ENCODE measurements at places on chromosomes 12 and 14.

DNA sequence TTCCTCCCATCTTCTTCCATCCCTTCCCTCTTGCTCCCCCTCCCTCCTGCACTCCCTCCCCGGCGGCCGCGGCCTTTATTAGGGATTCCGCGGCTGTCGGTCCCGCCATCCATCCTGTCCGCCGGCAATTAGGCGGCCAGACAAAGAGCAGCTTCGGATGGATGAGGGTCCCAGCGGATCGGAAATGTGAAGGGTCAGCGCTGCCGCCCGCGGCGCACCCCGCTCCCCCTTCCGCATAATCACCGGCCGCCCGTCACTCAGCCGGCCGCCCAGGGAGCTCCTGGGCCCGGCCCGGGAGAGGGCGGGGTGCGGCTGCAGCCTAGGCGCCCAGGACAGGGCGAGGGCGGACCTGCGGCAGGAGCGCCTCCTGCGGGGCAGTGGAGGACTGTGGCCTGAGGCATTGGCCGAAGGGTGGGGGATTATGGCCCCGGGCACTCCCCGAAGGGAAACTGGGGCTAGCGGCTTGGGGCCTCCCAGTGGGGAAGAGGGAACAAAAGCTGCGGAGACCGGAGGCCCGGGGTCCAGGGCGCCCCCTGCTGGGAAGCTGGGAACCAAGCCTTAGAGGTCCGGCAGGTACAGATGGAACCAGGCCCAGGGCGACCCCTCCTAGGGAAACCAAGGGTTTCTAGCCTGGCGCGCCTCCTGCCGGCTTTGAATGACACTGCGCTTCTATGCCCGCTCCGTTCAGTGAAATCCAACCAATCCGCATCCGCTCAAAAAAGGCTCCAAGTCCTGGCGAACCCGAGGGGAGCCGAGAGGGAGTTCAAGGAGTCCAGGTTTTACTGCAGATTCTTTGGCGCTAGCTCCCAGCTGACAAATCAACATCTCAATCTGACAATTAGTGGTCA lies 4.4 kb upstream of the DNAJC22 start:
- H3K27ac ChIP-seq = peak overlapping the region; percentile 40
- H3K36me3 ChIP-seq = no peaks in the 10 kb centered on the region
- H3K4me1 ChIP-seq = peaks cover 51% of the 10 kb centered on the region
- H3K4me3 ChIP-seq = peak overlapping the region; percentile 53
- DNase-seq = peak; percentile 85

DNA sequence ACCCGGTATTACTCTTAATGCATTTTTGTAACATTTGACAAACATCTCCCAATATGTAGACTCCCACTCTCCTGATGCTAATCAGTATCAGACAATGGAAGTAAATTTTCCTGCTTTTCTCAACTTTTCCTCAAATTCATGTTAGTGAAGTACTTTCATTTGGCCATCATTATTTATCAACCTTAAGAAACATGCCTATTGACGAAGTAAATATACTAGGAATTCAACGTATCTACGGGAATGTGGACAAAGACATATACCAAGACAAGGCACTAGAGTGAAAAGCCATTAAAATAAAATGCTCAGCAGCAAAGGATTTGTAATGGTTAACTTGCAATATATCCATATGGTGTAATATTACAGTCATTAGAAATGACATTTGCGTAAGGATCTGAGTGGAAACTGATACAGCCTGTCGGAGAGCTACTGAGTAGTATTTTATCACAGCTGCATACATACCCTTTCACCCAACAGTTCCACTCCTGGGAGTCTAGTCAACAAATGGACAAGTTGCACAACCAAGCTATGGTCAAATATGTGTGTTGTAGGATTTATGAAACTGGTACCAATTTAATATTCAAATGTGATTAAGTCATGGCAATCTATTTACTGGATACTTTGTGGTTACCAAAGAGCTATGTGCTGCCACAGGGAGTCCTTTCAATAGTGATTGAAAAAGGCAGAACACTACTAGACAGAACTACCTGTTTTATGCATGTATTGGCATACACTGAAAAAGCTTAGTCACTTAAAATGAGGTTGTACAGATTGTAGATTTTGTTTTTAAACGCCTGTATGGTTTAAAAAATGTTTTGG lies 26.5 kb downstream of the NUDT4 start:
- no peak overlapping the region for H3K4me3 ChIP-seq
- no peaks in the 10 kb centered on the region for H3K27me3 ChIP-seq
- no peak for DNase-seq
- H3K27ac ChIP-seq = no peak overlapping the region

GRCh38 chr14:104105071-104105821 lies 19.7 kb downstream of the ASPG start:
- no peaks in the 10 kb centered on the region for H3K27me3 ChIP-seq
- peak overlapping the region; percentile 27 for H3K27ac ChIP-seq
- H3K36me3 ChIP-seq = no peaks in the 10 kb centered on the region
- peaks cover 11% of the 10 kb centered on the region for H3K4me1 ChIP-seq
- H3K4me3 ChIP-seq = no peak overlapping the region
- no peak for DNase-seq

DNA sequence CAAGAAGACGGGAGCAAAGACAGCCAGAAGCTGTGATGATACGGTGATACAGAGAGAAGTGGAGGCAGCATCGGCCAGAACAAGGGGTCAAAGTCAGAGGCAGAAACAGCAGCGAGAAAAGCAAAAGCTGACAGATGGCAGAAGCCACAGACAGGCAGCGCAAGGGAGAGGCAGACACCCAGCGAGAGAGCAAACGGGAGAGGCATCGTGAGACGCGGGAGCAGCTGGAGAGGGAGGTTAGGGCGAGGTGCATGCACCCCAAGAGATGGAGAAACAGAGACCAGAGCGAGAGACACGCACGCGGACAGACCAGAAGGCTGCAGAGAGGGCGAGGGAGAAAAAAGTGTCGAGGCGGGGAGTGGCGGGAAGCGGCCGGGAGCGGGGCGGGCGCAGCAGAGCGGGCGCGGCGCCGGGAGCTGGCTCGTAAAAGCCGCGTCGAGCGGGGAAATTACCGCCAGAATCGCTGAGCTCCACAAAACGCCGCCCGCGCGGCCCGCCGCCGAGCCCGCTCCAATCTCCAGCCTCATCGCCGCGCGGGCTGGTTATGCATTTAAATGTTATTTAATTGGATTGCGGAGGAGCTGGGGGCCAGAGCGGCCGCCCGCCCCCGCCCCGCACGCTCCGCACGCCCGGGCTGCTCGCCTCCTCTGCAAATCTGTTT lies 15.6 kb downstream of the SMUG1 start:
- no peaks in the 10 kb centered on the region for H3K36me3 ChIP-seq
- H3K4me1 ChIP-seq = peaks cover 13% of the 10 kb centered on the region
- peak overlapping the region; percentile 39 for H3K4me3 ChIP-seq
- DNase-seq = no peak

DNA sequence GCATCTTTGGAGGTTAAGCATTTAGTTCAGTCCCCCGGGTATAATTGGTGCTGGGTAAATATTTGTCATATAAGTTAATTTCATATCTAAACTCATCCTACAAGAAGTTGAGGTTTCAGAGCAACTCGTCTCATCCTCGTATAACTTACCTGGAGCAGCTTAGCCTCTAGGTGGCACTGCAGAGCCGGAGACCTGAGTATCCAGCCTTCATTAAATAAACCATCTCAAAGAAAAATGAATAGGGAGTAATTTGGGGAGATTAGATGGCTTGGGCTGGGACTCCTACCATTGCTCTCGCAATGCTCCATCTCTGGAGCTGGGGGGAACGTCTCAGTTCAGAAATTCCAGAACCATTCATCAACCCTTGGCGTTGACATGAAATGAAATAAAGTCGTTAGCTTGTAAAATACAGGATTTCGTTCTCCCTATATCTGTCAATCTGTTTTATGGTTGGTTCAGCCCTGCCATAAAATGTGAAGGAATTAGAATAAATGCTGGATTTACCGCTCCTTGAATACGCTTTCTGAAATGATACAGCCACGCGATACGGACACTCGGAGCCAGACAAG lies 122.9 kb upstream of the TMEM132D start:
- no peaks in the 10 kb centered on the region for H3K4me1 ChIP-seq
- DNase-seq = no peak
- no peaks in the 10 kb centered on the region for H3K36me3 ChIP-seq

DNA sequence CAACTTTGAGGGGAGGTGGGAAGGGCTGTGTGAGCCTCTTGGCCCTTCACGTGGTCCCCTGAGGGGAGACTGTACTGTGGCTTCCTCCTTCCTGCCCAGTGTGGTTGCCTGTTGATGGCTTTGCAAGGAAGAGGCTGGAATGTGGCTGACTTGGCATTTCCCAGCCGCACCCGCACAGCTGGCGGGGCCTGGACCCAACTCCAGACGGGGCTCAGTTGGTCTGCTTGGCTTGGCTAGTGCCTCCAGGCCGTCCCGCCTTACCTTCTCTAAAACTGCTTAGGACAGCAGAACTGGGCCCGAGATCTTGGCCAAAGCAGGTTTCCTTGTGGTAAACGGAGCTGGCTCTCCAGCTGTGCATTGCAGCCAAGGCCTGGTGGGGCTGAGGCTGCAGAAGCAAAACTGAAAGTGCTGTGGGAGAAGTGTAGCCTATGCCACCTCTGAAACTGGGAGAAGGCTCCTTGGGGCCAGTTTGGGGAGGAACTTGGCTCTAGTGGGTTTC lies 139.5 kb downstream of the SMOC1 start:
- no peaks in the 10 kb centered on the region for H3K27me3 ChIP-seq
- no peak overlapping the region for H3K4me3 ChIP-seq
- H3K4me1 ChIP-seq = peaks cover 16% of the 10 kb centered on the region
- no peak for DNase-seq
- H3K27ac ChIP-seq = no peak overlapping the region

GRCh38 chr14:105021656-105022275 lies 883 bp upstream of the CDCA4 start:
- no peaks in the 10 kb centered on the region for H3K27me3 ChIP-seq
- peaks cover 43% of the 10 kb centered on the region for H3K4me1 ChIP-seq
- H3K4me3 ChIP-seq = peak overlapping the region; percentile 53
- H3K36me3 ChIP-seq = no peaks in the 10 kb centered on the region

DNA sequence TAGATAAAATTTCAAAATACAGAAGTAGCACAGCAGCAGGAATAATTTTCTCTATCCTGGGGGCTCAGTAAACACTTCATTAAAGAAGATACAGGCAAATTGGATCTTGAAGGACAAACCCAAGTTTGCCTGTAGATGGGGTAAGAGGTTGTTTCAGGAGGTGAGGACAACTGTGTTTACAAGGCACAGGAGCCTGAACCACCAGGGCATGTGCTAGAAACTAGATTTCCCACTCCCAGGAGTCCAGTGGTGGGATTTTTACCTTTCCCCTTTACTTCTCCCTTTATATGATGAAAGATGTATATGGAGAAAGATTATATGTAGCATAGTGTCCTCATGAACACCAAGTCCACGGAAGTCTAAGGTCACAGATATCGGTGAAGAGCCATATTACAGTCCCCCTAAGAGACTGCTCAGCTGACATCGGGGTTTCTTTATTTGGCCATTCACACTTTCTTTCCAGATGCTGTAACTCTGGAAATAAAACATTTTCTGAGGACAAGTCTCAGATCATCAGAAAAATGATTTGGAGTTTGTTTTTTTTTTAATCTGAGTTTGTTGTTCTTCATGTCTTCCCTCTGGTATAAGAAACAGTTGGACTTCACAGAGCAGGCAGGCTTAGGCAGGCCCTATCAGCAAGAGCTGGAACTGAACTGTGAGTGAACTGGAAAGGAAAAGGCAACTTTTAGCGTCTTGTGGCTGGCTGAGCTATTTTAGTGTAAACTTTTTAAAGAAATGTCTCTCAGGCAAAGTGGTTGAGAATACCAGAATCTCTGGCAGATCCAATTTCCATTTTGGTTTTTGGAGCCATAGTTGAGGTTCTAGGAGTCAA lies 8.0 kb upstream of the EVL start:
- no peaks in the 10 kb centered on the region for H3K27me3 ChIP-seq
- peaks cover 20% of the 10 kb centered on the region for H3K4me1 ChIP-seq
- H3K27ac ChIP-seq = no peak overlapping the region

GRCh38 chr14:78302841-78303240 lies 132.7 kb downstream of the NRXN3 start:
- H3K27ac ChIP-seq = no peak overlapping the region
- no peak overlapping the region for H3K4me3 ChIP-seq
- H3K36me3 ChIP-seq = no peaks in the 10 kb centered on the region
- no peaks in the 10 kb centered on the region for H3K27me3 ChIP-seq
- DNase-seq = no peak
- no peaks in the 10 kb centered on the region for H3K4me1 ChIP-seq

- no peak overlapping the region for H3K4me3 ChIP-seq
- DNase-seq = no peak
- H3K36me3 ChIP-seq = peaks cover 85% of the 10 kb centered on the region
- H3K4me1 ChIP-seq = peaks cover 10% of the 10 kb centered on the region
- H3K27ac ChIP-seq = no peak overlapping the region
These were observed 57.9 kb downstream of the RFLNA start for GRCh38 chr12:124352839-124353238.

- peak overlapping the region; percentile 93 for H3K27ac ChIP-seq
- H3K36me3 ChIP-seq = peaks cover 9% of the 10 kb centered on the region
- peak overlapping the region; percentile 81 for H3K4me3 ChIP-seq
- H3K27me3 ChIP-seq = no peaks in the 10 kb centered on the region
- no peak for DNase-seq
These were observed 636 bp downstream of the DUSP6 start for GRCh38 chr12:89351489-89352241.

DNA sequence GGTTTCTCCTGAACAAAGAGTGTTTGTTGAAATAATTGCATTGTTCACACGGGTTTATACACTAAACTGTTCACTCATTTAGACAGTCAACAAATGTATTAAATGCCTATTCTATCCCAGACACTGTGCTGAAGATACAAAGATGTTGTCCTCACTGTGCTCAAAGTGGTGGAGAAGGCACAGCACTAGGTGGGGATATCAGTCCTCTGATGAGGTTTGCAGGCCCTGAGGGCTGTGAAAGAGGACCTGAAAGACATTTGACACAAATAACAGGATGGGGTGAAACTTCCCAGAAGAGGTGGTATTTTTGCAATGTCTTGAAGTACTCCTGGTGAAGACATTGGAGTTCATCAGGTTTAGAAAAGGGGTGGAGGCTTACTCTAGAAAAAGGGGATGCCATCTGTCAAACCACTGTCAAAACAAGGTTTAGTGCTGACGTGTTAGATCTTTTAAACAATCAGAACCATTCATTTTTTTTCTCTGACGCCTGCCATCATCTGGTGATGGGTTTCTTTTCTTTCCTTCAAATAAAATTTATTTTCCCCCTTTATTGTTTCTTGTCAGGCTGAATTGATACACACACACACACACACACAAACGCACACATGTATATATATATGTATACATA lies 69.5 kb downstream of the ACSS3 start:
- H3K27ac ChIP-seq = no peak overlapping the region
- no peaks in the 10 kb centered on the region for H3K4me1 ChIP-seq
- H3K27me3 ChIP-seq = no peaks in the 10 kb centered on the region
- H3K36me3 ChIP-seq = peaks cover 5% of the 10 kb centered on the region
- DNase-seq = no peak

- peak overlapping the region; percentile 98 for H3K27ac ChIP-seq
- H3K4me3 ChIP-seq = peak overlapping the region; percentile 84
- H3K36me3 ChIP-seq = peaks cover 4% of the 10 kb centered on the region
- peaks cover 74% of the 10 kb centered on the region for H3K4me1 ChIP-seq
These were observed 1.5 kb downstream of the IRF2BPL start for GRCh38 chr14:77026930-77027537.

DNA sequence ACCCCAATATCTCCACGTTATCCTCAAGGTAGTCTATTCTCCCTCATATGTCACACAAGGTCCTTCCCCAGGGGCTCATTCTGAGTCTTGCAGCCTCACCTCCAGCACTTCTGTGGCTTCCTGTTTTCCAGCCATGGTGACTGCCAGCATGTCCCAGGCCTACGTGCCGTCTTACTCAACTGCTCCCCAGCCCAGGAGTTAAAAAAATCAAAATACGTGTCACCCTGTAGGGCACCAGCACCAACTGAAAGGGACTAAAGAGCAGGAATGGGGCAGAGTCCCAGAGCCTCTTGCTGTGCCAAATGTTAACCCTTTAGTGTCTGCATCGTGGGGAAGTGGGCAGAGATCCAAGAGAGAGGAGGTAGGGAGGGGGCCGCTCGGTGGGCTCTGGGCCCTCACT lies 37.0 kb upstream of the MED13L start:
- peaks cover 19% of the 10 kb centered on the region for H3K4me1 ChIP-seq
- DNase-seq = no peak
- H3K4me3 ChIP-seq = no peak overlapping the region
- H3K27ac ChIP-seq = no peak overlapping the region
- no peaks in the 10 kb centered on the region for H3K36me3 ChIP-seq
